ENCODE measurements at places on chromosomes 3 and 15. TPM values are rescaled to one million over a fixed set of nuclear protein-coding genes. Genes with fewer than 3 reads are reported as not detected.

- H3K27ac ChIP-seq: no peak overlapping the region
- no peaks in the 10 kb centered on the region for H3K36me3 ChIP-seq
- no peaks in the 10 kb centered on the region for H3K4me1 ChIP-seq
- H3K4me3 ChIP-seq: no peak overlapping the region
- no peaks in the 10 kb centered on the region for H3K27me3 ChIP-seq
Measured at GRCh38 chr3:129061888-129062834, 1.6 kb downstream of the GP9 start.

DNA sequence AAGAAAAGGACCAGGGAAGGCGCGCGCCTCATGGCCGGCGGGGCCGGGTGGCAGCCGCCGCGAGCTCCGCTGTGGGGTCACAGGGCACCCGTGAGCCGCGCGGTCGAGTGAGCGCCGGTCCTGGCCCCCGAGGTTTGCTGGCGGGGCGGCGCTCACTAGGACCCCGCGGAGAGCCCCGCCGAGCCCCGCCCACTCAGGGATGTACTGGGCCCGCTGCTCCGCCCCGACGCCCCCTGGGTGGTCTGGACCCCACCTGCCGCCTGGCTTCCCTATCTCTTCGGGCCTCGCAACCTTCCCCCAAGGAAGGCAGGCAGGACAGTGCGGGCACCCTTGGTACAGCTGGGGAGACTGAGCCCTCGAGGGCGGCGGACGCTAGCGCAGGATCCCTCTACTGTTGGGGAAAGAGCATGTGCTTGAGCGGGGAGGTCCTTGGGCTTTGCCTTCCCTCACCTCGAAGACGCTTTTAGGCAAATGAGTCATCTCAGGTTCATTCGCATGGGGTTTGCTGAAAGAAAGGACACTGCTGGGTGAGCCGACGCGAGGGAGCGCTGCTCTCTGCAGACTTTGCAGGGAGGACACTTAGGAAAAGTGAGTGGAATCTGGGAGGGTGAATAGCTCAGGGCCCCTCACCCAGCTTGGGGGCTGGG lies at the start of gene CHRNB4:
Gene CHRNB4 (minus strand): TSS at position 109 of the 647 bp plus-strand sequence. CDS start 77 bp downstream, at position 32.
- peak within 1 kb of the TSS; percentile 34 for H3K4me3 ChIP-seq
- no peaks in the 10 kb centered on the region for H3K27me3 ChIP-seq
- peaks cover 10% of the 10 kb centered on the region for H3K4me1 ChIP-seq
- DNase-seq: no peak
- no peaks in the 10 kb centered on the region for H3K36me3 ChIP-seq

DNA sequence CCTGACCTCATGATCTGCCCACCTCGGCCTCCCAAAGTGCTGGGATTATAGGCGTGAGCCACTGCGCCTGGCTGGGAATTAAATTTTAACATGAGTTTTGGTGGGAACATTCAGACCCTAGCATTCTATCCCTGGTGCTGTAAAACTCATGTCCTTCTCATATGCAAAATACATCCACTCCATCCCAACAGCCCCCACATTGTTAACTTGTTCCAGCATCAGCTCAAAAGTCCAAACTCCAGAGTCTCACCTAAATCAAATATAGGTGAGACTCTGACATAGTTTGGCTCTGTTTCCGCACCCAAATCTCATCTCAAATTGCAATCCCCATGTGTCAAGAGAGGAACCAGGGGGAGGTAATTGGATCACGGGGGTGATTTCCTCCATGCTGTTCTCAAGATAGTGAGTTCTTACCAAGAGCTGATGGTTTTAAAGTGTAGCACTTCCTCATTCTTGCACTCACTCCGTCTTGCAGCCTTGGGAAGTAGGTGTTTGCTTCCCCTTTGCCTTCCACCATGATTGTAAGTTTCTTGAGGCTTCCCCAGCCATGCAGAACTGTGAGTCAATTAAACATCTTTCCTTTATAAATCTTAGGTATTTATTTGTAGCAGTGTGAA lies 96.2 kb upstream of the PLCL2 start:
- H3K4me1 ChIP-seq: no peaks in the 10 kb centered on the region
- no peaks in the 10 kb centered on the region for H3K27me3 ChIP-seq
- H3K27ac ChIP-seq: no peak overlapping the region
- no peak overlapping the region for H3K4me3 ChIP-seq
- H3K36me3 ChIP-seq: no peaks in the 10 kb centered on the region
- DNase-seq: no peak

DNA sequence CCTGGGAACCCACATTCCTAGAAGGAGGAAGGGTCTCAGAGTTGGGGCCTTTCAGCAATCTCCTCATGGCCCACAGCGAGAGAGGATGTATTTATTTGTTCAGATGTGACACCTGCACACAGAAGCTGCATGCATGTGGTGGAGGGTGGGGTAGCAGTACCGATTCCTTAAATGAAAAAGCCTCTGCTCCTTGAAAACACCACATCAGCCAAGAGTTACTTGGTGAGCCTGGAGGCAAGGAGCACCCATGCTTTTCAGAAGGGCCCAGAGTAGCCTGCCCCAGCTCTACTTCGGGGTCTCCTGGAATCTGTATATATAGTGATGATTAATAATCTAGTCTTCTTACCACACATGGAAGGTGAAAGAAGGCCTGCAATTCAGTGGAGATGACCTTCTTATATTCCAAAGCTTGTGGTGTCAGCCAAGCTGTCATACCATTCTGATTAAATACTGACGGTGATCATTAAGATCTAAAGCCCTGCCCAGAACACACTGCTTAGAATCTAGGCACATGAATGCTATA lies 33.5 kb downstream of the SEMA6D start:
- H3K4me3 ChIP-seq: no peak overlapping the region
- H3K27me3 ChIP-seq: no peaks in the 10 kb centered on the region
- no peaks in the 10 kb centered on the region for H3K4me1 ChIP-seq
- no peaks in the 10 kb centered on the region for H3K36me3 ChIP-seq
- DNase-seq: no peak

GRCh38 chr3:81782585-81782984 lies 21.1 kb upstream of the GBE1 start:
- H3K27ac ChIP-seq: no peak overlapping the region
- no peaks in the 10 kb centered on the region for H3K4me1 ChIP-seq
- H3K27me3 ChIP-seq: no peaks in the 10 kb centered on the region

- no peaks in the 10 kb centered on the region for H3K4me1 ChIP-seq
- H3K36me3 ChIP-seq: no peaks in the 10 kb centered on the region
- no peak overlapping the region for H3K27ac ChIP-seq
- H3K27me3 ChIP-seq: no peaks in the 10 kb centered on the region
Measured at GRCh38 chr3:39819899-39820298, 10.5 kb downstream of the MYRIP start.

DNA sequence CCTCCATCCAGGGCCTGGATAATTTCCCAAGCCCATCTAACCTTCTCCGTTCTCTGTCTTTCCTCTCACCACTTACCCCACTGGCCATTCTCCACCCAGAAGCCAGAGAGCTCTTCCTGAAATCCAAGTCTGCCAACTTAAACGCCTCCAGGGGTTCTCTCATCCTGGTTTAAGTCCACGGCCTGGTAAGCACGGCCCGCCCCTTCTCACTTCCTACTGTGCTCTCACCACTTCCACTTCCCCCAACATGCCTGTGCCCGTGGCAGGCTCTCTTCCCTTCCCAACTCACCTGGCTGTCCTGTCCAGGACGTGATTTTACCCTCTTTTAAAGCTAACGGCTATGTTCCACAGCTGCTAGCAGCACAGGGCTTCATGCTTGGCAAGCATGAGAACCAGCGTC lies 1.7 kb upstream of the CX3CR1 start:
- H3K27me3 ChIP-seq: no peaks in the 10 kb centered on the region
- H3K4me3 ChIP-seq: no peak overlapping the region

- no peaks in the 10 kb centered on the region for H3K27me3 ChIP-seq
- H3K27ac ChIP-seq: no peak overlapping the region
- no peak overlapping the region for H3K4me3 ChIP-seq
- peak; percentile 30 for DNase-seq
- H3K4me1 ChIP-seq: no peaks in the 10 kb centered on the region
- H3K36me3 ChIP-seq: no peaks in the 10 kb centered on the region
Measured at GRCh38 chr3:7309641-7310102, 448.8 kb downstream of the GRM7 start.

- H3K27me3 ChIP-seq: no peaks in the 10 kb centered on the region
- no peak overlapping the region for H3K4me3 ChIP-seq
- DNase-seq: no peak
- H3K27ac ChIP-seq: no peak overlapping the region
- H3K36me3 ChIP-seq: no peaks in the 10 kb centered on the region
Measured at GRCh38 chr3:72434296-72434695, 413.9 kb downstream of the SHQ1 start.

- H3K4me3 ChIP-seq: no peak overlapping the region
- H3K36me3 ChIP-seq: no peaks in the 10 kb centered on the region
- no peaks in the 10 kb centered on the region for H3K27me3 ChIP-seq
- DNase-seq: no peak
- H3K27ac ChIP-seq: peak overlapping the region; percentile 61
Measured at GRCh38 chr15:66839506-66840112, 137.6 kb downstream of the SMAD6 start.

- no peak overlapping the region for H3K4me3 ChIP-seq
- no peak overlapping the region for H3K27ac ChIP-seq
- H3K4me1 ChIP-seq: no peaks in the 10 kb centered on the region
Measured at GRCh38 chr3:5010706-5011554, 31.7 kb downstream of the BHLHE40 start.

GRCh38 chr3:187624588-187624987 lies 45.6 kb downstream of the SST start:
- DNase-seq: no peak

- no peaks in the 10 kb centered on the region for H3K4me1 ChIP-seq
- no peaks in the 10 kb centered on the region for H3K36me3 ChIP-seq
- H3K27ac ChIP-seq: no peak overlapping the region
- DNase-seq: no peak
- no peaks in the 10 kb centered on the region for H3K27me3 ChIP-seq
- no peak overlapping the region for H3K4me3 ChIP-seq
Measured at GRCh38 chr3:97712919-97713318, 51.6 kb upstream of the ARL6 start.

- H3K27ac ChIP-seq: peak overlapping the region; percentile 34
- DNase-seq: no peak
- H3K36me3 ChIP-seq: no peaks in the 10 kb centered on the region
- no peak overlapping the region for H3K4me3 ChIP-seq
Measured at GRCh38 chr15:68644083-68644904, 65.5 kb downstream of the CORO2B start.

DNA sequence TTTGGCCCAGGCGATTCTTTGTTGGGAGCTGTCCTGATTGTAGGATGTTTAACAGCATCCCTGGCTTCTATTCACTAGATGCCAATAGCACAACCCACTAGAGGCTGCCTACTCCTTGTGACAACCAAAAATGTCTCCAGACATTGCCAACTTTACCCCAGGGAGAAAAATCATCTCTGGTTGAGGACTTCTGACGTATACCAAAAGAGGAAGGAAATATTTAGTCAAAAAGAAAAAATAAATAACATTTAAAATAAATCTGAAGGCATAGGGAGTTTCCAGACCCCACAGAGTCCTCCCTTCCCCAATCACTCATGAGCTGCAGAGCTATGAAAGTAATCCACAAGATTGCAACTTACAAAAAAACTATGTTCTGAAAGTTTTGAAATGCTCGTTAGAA lies 61.0 kb downstream of the MECOM start:
- DNase-seq: no peak
- H3K4me1 ChIP-seq: no peaks in the 10 kb centered on the region
- H3K4me3 ChIP-seq: no peak overlapping the region
- no peak overlapping the region for H3K27ac ChIP-seq
- H3K27me3 ChIP-seq: no peaks in the 10 kb centered on the region
- H3K36me3 ChIP-seq: no peaks in the 10 kb centered on the region

DNA sequence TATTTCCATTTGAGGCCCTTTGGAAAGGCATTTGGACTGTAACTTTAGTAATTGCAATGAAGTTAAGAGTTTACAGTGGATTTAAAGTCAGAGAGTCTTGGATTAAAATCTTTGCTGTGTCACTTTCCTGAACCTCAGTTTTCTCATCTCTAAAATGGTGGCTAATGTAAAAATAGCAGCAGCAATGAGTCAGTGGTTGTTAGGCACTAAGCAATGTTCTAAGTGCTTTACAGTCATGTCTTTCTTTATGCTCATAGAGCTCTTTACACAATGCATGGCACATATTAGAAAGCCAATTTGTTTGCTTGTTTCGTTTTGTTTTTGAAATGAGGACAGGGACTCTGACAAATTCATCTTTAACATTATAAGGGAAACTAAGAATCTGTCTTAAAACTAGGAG lies 222.7 kb upstream of the DNAJC19 start:
- H3K36me3 ChIP-seq: no peaks in the 10 kb centered on the region
- no peaks in the 10 kb centered on the region for H3K27me3 ChIP-seq
- H3K4me1 ChIP-seq: no peaks in the 10 kb centered on the region
- no peak overlapping the region for H3K27ac ChIP-seq

GRCh38 chr15:57102858-57103257 lies 184.4 kb downstream of the TCF12 start:
- H3K27ac ChIP-seq: no peak overlapping the region
- no peaks in the 10 kb centered on the region for H3K27me3 ChIP-seq
- no peaks in the 10 kb centered on the region for H3K36me3 ChIP-seq
- DNase-seq: no peak

GRCh38 chr3:87359826-87360225 lies 83.4 kb upstream of the POU1F1 start:
- no peak for DNase-seq
- H3K27ac ChIP-seq: no peak overlapping the region
- H3K27me3 ChIP-seq: no peaks in the 10 kb centered on the region

DNA sequence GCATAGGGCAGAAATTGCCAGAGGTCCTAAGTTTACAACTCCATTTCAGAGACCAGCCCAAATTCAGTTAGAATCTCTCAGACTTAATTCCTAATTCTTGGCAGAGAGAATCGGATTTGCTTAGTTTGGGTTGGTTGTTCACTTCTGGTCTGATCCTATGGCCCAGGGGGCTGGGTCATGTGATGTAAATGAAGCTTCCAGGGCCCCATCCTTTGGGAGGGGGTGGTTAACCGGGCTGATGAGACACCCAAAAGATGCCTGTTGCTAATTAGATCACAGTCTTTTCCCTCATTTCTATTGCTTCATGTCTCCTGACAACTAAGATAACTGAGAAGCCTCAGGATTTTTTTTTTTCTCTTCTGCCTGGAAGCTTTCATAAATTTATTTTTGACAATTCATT lies 11.1 kb upstream of the ZNF620 start:
- H3K4me3 ChIP-seq: no peak overlapping the region
- H3K27ac ChIP-seq: no peak overlapping the region
- no peaks in the 10 kb centered on the region for H3K4me1 ChIP-seq
- no peak for DNase-seq

GRCh38 chr3:47117807-47118364 lies 46.0 kb downstream of the SETD2 start:
- no peak for DNase-seq
- no peaks in the 10 kb centered on the region for H3K4me1 ChIP-seq
- no peaks in the 10 kb centered on the region for H3K27me3 ChIP-seq
- H3K36me3 ChIP-seq: no peaks in the 10 kb centered on the region
- no peak overlapping the region for H3K4me3 ChIP-seq

Gene ST8SIA2
- not detected for total RNA-seq

Gene TMEM207
- total RNA-seq: not detected

Gene LTF
- 3.5 TPM for total RNA-seq

Gene HTR3E
- not detected for total RNA-seq

Gene TGM4
- not detected for total RNA-seq

Gene GXYLT2
- total RNA-seq: 16.8 TPM

Gene SNTN
- not detected for total RNA-seq

Gene RTP1
- not detected for total RNA-seq

Gene HAPLN3
- 28.0 TPM for total RNA-seq

Gene UROC1
- total RNA-seq: not detected

Gene TMPRSS7
- not detected for total RNA-seq

Gene SHF
- 37.5 TPM for total RNA-seq
